ENCODE measurements at places on chromosomes 3 and 15.

DNA sequence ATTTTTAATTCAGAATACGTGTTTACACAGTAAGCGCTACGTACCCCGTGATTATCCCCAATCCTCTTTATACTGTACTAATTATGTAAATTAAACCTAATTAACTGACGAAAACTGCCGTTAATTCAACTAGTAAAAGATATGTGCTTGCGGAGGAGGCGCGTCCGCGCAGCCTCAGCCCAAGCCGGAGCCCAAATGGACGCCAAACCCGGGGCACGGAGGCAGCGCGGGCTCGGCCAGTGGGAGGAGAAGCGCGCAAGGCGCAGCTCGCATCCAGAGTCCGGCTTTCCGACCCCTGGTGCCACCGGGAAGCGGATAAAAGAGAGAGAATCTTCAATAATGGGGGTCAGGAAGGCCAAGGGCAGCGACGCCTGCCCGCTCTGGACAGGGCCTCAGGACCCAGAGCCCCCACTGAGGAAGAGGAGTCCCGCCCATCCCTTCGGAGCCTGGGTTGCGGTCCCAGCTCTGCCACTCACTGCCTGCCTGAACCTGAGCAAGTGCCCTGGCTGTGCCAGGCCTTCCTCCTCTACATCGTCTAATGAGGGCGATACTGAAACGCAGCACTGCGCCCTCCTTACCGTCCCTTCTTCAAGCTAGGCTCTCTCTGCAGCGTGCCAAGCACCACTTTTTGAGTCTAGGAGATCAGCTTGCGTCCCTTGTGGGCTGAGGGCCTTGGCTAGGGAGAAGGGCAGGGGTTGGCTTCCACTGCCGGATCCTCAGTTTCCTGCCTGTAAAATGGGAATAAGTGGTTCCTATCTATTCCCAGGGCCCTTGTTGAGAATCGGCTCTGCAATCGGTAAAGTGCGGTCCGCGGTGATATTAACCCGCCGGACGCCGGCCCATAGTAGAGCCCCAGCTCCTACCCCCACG, 5.0 kb upstream of the SKOR1 start:
- no peak for DNase-seq

DNA sequence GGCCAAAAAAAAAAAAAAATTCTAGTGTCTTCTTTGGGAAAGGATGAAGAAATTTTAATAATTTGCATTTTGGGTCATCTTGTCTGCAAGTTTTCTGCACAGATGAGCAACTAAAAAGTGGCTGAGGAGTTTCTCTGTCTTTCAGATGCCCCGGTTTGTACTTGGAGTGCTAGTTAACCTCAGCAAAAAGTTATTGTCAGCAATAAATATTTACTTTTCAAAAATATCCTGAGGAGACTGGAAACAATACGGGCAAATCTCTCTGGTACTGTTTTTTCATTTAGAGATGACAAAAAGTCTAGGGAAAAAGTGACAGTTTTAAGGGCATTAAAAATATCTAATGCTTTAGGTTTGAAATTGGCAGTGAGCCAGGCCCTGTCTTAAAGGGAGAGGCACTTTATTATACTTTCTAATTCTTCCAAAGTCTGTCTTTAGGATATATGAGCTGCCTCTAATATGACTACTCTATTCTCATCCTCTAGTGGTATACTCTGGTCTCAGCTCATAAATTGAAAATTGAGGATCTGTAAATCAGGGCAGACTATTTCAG, 436.0 kb upstream of the NR2F2 start:
- DNase-seq = no peak

DNA sequence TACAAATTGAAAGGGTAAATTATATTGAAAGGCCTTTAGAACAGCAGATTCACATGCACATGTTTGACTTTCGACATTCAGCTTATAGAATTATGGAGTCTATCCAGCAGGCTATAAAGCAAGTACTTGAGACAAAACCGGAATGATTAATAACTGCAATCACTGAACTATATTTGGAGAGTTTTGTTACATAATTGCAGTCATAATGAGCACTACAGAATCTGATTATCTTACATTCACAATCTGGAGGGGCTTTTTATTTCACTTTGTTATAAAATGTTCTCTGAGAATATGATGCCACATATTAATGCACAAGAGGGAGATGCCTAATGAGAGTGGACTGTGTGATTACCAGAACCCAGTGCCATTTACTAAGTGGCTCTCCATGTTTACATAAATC, 64.3 kb downstream of the NSUN3 start:
- DNase-seq = no peak

DNA sequence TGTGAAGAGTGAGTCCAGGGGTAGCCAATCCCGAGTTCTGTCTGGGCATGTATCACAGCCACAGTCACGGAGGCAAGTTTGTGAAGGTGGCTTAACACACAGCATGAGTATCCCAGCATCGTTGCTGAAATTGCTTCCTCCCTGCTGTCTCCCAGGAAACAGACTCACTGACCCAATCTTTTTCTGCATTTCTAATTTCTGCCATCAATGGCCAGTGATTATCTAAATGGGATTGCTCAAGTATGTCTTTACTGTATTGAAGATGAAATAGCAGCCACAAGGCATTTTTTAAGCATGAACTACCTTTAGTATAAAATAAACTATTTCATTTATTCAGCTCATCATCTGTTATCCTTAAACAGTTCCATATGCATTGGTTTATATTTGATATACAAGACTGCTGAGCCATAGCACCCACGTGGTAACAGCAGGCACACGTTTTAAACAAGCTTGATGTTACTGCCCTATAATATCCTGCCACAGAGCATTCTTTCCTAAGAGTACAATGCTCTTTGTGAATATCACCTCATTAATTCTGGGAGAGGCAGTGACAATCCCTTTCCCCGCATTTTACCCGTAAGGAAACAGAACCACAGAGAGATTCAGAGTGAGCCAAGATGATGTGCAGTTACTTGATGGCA, 276.6 kb upstream of the THBS1 start:
- DNase-seq = no peak

- no peak for DNase-seq
These were observed 107.4 kb upstream of the GRM7 start for GRCh38 chr3:6753536-6753935.

DNA sequence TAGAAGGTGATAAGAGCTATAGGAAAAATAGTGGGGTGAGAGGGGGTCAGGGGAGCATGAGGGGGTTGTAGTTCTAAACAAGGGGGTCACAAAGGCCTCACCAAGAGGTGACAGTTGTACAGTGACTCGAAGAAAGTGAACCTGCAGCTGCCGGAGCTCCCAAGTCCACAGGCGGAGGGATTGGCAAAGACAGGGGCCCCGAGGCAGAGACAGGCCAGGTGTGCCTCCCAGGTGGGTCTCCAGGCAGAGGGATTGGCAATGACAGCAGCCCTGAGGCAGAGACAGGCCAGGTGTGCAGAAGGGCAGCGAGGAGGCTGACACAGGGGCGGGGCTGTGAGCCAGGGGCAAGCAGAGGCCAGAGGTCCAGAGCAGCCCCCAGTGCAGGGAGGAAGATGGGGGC, 63.7 kb downstream of the DNAJB8 start:
- no peak for DNase-seq

DNA sequence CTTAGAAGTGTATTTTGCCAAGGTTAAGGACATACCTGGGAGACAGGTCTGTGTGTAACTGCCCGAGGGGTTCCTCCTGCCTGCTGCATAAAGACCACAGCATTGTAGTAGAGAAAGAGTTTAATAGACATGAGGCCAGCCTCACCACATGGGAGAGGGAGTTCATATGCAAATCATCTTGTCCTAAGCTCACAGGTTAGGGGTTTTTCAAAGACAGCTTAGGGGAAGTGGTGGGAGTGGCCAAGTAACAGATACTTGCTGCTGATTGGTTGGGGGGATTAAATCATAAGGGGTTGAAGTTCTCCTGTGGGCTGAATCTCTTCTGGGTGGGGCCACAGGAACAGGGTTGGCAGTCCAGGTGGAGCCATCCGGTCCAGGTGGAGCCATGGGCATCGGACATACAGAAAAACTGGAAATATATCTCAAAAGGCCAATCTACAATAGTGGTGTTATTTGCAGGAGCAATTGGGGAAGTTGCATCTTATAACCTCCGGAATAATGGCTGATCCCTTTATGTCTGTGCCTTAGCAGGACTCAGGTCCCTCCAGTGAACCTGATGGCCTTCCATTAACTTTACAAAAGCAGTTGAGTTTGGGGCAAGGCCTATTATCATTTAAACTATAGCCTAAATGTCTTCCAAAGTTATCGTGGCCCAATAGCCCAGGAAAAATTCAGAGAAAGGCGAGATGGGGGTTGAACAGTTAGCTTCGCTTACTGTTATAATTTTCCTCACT, 86.0 kb upstream of the MFGE8 start:
- no peak for DNase-seq

- no peak for DNase-seq
These were observed 1.9 kb downstream of the CHST2 start for GRCh38 chr3:143121241-143122088.
